ENCODE measurements at places on chromosomes 11 and 22. TPM values are rescaled to one million over a fixed set of nuclear protein-coding genes. Genes with fewer than 3 reads are reported as not detected.

Gene DAGLA
- 1.8 TPM for total RNA-seq

- DNase-seq = no peak
Observed at GRCh38 chr11:13939961-13940906, 22.3 kb upstream of the SPON1 start.

GRCh38 chr22:32880893-32881596, 79.5 kb downstream of the TIMP3 start:
- DNase-seq = peak; percentile 24

DNA sequence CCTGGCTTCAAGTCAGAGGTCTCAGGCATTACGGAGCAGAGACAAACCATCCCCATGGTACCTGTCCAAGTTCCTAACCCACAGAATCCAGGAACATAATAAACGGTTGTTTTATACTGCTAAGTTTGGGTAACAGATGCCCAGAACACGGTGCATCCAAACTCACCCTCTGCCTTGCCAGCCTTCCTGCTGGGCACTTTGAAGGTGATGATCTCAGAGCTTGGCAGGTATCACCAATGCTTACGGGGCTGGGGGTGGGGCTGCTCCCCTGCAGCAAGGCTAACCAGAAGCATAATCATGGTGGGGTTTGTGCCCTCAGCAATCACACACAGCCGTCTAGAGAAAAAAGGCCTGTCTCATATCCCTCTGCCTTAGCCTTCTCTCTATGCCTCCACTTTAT, 27.1 kb downstream of the DKK3 start:
- no peak for DNase-seq

DNA sequence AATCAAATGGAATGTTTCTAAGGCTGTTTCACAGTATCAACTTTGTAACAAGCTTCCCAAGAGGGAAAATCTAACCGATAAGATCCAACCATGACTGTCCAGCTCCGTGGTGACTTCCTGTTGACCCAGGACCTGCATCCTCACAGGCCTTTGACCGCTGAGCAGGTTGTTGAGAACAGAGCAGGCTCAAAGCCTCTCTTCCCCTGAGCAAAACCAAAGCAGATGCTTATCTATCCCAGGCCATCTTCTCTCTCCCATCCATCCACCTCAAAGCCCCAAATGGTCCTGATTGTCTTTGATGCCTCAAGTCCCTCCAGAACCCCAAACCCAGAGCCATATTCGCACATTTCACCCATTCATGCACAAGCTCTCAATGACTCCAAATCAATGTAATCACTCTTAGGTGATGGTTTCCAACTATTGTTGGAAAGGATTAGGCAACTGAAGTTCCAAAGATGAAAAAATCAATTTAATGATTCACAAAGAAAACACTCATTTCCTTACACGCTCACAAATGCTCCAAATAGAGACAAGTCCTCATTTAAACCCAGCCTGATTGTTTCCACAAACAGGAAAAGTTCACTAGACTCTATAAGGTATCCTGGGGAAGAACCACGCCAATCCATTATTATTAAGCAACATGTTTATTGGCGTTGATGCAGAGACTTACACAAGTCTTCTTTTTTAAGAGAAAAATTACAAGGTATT, 48.7 kb downstream of the C11orf58 start:
- no peak for DNase-seq

- DNase-seq = no peak
Observed at GRCh38 chr11:35911616-35912165, 32.2 kb upstream of the LDLRAD3 start.

DNA sequence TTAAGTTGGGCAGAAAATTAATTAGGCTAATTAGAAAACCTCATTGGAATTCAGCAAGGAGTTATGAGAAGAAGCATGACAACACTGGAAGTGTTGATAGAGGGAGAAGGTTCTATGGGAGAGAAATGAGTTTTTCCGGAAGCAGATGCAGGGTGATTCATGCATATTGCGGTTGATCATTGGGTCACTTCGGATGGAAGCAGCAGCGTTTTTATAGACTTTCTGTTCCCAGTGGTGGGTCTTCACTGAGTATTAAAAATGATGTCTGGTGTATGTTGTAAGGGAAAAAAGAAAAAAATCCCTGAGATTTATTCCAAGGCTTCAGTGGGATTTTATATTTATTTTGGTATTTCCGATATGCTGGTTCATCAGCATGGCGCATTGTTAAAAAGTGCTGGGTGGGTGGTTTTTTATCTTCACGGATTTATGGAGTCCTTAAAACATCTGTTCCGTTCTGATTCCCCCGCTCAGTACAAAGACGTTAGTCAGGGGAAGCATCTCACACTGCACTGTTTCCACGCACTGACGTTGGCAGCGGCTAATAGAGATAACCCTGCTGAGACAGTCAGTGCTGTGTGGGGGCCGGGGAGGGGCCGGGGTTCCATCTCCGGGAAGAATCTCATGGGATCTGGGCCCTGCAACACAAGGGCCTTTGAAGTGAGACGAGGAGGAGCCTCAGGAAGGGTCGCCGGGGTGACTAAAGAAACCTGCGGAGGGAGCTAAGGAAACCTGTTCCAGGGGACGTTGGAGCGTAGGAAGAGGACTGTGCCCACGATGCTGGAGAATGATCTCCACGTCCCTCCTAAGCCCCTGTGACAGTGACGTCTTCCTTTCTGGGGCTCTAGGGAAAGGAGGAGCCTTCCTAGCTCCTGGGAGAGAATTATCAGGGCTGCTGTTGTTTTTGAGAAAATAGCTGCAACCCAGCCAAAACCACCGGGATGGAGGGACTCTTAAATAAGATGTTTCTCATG, 390.0 kb downstream of the NTM start:
- DNase-seq = no peak

GRCh38 chr22:42805998-42806830, 50.9 kb downstream of the ARFGAP3 start:
- DNase-seq = peak; percentile 45

DNA sequence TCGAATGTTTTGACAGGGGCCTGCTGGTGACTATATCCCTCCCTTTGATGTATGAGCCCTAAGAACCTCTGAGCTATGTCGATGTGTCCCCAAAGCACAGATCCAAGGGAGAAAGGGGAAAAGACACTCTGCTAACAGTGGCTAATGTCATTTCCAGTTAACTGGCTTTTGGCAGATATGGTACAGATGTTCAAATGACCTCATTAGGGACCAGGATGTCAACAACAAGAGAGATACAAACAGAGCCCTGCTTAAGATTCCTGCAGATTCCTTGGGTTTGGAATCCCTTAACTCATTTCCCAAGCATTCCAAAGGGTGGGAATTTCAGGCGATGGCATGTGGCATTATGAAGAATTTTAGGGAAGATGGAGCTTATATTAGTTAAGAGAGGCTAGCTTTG, 517.3 kb downstream of the SOX6 start:
- DNase-seq = no peak

All from lower leg skin (tissue), 4 donors.